Foreskin keratinocyte (primary cell): ENCODE measurements at places on chromosomes 6 and 20.

DNA sequence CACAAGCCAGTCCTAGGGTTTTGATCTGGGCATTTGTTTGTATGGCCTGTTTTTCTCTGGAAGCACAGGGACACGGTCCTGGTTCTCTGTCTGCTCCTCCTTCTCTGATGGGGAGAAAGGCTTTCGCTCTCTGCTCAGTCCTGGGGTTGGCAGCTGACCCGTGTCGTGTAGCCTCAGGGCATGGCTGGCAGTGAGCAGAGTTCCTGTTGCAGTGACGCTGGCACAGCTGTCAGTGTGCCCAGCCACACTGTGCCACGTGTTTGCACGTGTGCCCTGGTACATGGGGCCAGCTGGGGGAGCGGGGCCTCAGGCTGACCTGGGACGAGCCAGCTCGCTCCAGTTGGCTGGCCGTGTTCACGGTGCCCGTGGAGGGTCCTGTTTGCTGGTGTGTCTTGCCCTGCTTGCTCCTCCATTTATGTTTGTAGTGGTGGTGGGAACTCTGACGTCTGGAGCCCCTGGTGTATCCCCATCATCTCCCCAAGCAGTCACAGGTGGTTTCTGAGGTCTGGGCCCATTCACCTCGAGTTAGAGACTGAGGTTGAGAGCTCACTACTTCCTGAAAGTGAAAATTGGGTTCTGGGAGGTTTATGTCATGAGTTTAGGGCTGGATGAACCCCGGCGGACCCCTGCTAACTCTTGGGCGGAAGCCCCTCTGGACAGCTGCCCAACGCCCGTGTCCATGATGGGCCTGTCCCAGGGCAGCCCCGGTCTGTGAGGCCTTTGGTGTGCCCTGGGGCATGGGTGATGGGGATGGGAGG lies 10.2 kb upstream of the DNAJC5 start:
- no peak for DNase-seq

- DNase-seq, result no peak
These were observed 67.9 kb upstream of the SNX9 start for GRCh38 chr6:157755032-157755745.

DNA sequence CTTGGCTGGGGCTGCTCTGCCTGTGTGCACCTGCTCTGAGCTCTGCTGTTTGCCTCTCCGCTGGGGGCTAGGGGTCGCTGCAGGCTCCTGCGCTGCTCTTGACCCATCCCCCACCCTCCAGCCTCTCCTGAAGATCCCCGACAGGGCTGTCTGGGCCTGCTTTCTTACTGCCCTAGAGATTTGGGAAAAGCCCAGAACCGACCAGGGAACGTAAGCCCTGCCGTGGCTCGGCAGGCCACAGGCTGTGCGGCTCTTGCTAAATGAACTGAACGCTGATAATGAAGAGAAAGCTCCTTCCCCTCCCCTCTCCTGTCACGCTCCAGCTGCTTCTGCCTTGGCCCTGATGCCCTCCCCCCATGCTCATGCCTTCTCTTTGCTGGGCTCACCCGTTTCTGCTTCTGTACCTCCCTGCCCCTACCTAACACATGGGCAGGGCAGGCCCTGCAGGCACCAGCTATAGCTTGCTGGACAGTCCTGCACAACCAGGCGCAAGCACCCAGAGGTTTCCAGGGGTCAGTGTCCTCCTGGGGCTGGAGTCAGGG lies 32.0 kb upstream of the PCMTD2 start:
- DNase-seq, result no peak

DNA sequence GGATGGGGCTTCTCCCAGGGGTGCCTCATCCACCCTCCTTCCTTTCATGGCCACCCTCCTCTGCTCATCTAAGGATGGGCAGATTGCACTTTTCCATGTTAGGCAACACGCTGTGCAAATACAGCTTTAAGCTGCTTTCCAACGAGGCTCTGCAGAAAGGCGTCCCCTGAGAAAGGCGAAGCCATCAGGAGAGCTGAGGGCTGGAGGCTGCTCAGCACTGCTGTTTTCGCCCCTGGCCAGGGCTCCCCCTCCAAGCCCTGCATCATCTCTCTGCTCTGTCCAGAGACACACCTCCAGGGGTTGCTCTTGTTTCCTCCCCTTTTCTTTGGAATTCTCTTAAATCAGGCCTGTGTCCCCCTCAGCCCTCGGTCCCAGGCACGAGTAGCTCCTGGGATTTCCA lies 526.1 kb downstream of the CDH26 start:
- DNase-seq, result no peak

- no peak for DNase-seq
These were observed 401.6 kb upstream of the SULF2 start for GRCh38 chr20:48186915-48187314.

DNA sequence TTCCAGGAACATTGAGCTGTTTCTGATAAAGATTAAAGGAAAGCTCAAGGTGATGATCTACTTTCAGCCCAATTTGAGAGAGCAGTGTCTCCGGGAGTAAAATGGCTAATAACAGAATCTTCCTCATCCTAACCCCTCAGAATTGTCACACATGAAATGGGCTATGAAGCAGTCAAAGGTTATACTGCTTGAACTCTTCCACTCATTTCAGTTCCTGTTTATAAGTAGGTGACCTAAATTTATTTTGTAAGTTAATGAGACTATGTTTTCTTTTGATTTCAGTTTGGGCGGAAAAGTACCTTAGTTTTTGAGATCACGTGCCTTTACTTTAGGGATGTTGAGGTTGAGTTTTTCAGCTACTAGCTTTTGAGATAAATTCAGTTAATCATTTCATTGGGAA lies 47.2 kb downstream of the QKI start:
- no peak for DNase-seq

GRCh38 chr6:42021847-42022754 lies 28.2 kb upstream of the TAF8 start:
- no peak for DNase-seq

GRCh38 chr6:160858886-160859285 lies 132.7 kb upstream of the MAP3K4 start:
- DNase-seq, result no peak

GRCh38 chr6:57173886-57174510 lies 1.9 kb downstream of the BAG2 start:
- DNase-seq, result peak; percentile 66

GRCh38 chr20:44489223-44489622 lies 13.5 kb downstream of the TTPAL start:
- no peak for DNase-seq

- peak; percentile 15 for DNase-seq
These were observed 530.8 kb downstream of the BCKDHB start for GRCh38 chr6:80637312-80637711.

DNA sequence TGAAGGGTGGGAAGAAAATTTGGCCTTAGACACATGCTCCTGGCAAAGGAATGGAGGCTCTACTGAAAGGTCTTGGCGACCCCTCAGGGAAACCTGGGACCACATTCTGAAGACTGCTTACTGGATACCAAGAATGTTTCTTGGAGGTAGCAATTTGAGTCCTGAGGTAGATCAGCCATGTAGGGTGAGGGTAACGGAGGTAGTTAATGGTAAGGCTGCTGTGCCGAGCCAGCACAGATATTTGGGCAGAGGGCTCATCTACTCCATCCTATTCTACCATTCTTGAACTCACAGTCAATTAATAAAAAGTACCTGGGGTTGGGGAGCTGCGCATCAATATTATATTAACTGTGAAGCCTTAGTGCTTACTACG lies 401 bp upstream of the PHF3 start:
- DNase-seq, result no peak

DNA sequence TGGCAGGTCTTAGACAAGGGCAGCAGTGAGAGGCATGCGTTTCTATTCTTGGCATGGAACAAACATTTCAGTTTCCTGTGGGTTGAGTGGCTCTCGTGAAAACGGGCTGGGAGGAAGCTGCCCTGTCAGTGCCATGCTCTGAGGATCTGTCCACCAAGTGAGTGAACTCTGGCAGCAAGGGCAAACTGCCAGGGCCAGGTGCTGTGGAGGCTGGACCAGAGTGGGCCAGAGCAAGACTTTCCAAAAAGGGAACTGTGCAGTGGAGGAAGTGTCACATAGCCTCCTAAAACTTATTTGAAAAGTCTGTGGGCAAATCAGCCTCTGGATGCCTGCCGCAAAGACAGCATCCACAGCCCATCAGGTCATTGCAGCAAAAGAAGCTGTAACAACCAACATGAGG lies 44.2 kb upstream of the TAB2 start:
- no peak for DNase-seq

- no peak for DNase-seq
These were observed 159.1 kb upstream of the PDE7B start for GRCh38 chr6:135692426-135692825.

DNA sequence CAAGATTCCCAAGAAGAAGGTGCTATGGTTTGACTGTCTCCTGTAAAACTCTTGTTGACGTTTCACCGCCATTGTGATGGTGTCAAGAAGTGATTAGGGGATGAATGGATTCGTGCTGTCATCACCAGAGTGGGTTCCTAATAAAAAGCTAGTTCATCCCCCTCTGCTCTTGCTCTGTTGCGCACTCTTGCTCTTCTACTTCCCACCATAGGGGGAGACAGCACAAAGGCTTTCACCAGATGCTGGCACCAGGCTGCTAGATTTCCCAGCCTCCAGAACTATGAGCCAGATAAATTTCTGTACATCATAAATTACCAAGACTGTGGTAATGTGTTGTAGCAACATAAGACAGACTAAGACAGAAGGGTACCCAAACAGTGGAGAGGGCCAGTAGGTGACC lies 21.6 kb upstream of the CCDC28A start:
- DNase-seq, result no peak

- DNase-seq, result peak; percentile 85
These were observed 802.9 kb downstream of the MAFB start for GRCh38 chr20:39885975-39886649.

GRCh38 chr20:34015401-34016335 lies 22.0 kb downstream of the RALY start:
- DNase-seq, result no peak

DNA sequence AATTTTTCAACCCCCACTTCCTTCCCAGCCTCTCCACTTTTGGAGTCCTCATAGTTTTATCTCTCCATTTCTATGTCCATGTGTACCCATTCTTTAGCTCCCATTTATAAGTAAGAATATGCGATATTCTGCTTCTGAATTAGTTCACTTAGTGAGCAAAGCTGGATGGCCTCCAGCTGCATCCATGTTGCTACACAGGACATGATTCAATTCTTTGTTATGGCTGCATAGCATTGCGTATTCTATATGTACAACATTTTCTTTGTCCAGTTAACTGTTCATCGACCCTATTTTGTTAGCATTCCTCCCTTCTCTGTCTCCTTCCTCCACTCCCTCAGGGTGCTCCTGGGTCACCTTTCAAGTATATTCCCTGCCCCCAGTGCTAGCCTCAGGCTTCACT lies 210.0 kb upstream of the SSTR4 start:
- no peak for DNase-seq

GRCh38 chr6:6224933-6225486 lies 95.5 kb downstream of the F13A1 start:
- no peak for DNase-seq

DNA sequence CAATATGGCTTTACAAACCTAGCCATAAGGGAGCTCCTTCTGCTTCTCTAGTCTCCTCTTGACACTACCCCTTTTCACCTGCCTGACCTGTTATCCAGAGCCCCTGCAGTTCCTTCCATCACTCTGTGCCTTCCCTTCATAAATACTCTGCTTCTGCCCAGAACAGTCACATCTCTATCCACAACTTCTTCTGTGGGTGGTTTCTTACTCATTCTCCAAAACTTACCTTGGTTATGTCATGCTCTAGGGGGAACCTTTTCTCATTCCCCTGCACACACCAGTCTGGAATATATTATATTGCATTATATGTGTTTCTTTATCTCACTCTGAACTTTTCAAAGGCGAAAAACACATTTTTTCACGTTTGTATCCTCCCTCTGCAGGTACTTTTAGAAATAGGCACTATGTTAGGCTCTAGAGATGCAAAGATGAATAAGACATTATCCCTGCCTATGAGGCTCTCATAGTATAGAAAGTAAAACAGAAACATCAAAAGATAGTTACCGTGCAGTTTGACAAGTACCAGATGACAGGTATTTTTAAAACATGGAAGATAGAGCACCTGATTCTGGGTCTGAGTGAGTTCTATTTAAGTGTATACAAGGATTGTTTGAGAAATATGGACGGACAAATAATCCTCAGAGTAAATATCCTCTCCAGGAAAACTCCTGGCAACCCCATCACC lies 51.5 kb downstream of the AIG1 start:
- DNase-seq, result no peak

DNA sequence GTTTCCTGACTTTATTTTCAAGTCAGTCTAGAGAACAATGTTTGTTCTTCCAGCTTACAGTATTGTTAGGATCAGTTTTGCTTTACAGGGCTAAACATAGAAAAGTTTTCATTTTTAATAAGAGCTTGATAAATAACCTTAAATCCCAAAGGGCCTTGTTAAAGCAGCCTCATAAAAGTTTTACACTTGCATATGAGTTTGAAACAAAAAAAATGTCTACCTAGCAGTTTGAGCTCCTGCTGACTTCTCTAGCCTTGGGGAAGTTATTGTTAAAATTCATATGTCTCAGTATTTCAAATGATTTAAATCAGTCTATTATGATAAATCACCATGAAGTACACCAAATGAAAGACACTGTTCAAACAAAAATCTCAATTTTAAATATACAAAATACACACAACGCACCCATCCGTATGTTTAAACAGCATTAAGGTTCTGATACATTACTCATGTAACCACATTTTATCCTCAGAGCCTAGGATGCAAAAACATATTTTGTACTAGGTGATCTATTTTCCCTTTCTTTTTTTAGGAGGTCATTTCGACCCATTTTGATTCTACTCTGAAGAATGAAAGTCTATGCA lies 87.2 kb downstream of the UBE3D start:
- no peak for DNase-seq

GRCh38 chr20:60220706-60221105 lies 262.5 kb downstream of the CDH26 start:
- no peak for DNase-seq

- no peak for DNase-seq
These were observed 96.4 kb upstream of the TAB2 start for GRCh38 chr6:149220882-149221773.

GRCh38 chr6:15551798-15552197 lies 111.0 kb downstream of the DTNBP1 start:
- no peak for DNase-seq

DNA sequence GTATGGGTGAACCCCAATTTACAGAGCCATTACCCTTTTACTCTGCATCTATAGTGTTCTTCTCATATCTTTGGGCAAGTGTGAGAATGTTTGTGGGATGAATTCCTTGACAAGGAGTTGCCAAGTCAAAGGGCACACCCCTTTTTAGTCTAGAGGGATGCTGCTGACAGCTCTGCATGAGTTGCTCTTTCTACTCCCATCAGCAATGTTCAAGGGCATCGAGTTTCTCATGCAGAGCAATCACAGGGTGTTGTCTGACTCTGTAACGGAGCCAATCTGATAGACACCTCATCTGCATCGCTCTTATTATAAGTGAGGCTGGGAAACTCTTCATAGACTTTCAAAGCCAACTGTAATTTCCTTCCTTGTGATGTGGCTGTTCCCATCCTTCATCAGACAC lies 77.4 kb downstream of the EDN3 start:
- DNase-seq, result no peak

GRCh38 chr20:41268402-41268801 lies 49.1 kb downstream of the ZHX3 start:
- DNase-seq, result no peak

GRCh38 chr6:137780447-137781034 lies 86.5 kb upstream of the TNFAIP3 start:
- DNase-seq, result no peak
